ENCODE measurements at places on chromosomes 1 and 21. TPM values are rescaled to one million over a fixed set of nuclear protein-coding genes. Genes with fewer than 3 reads are reported as not detected.

GRCh38 chr1:94061513-94062443, 59.2 kb downstream of the ABCA4 start:
- peak; percentile 75 for DNase-seq

Gene CA6
- total RNA-seq = not detected

- no peak for DNase-seq
Observed at GRCh38 chr1:197987294-197987693, 70.1 kb downstream of the LHX9 start.

DNA sequence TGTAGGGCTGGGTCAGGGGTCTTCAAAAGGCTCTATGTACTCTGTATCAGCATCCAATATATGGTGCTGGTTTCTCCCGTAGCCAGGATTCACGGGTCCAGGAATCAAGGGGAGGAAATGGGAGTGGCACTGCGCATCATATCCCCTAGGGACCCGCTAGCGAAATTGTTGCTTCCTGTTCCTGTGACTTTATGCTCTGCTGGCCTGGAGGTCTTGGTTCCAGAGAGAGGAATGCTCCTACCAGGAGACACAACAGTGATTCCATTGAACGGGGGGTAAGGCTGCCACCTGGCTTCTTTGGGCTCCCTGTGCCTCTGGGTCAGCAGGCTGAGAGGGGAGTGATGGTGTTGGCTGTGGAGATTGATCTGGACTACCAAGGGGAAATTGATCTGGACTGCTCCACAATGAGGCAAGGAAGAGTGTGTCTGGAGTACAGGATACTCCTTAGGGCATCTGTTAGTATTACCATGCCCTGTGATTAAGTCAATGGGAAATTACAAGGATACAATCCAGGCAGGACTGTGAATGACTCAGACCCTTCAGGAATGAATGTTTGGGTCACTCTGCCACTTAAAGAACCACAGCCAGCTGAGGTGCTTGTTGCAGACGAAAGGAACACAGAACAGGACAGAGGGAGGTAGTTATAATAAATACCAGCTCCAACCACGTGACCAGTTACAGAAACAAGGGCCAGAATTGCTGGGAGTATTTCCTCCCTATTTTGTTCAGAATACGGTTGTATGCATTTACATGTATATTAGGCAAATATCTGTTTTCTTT, 10.2 kb downstream of the SPSB1 start:
- peak; percentile 92 for DNase-seq

Gene LRRC71
- not detected for total RNA-seq

GRCh38 chr1:20665726-20666125, 4.6 kb upstream of the DDOST start:
- no peak for DNase-seq

Gene ADCY10
- not detected for total RNA-seq

DNA sequence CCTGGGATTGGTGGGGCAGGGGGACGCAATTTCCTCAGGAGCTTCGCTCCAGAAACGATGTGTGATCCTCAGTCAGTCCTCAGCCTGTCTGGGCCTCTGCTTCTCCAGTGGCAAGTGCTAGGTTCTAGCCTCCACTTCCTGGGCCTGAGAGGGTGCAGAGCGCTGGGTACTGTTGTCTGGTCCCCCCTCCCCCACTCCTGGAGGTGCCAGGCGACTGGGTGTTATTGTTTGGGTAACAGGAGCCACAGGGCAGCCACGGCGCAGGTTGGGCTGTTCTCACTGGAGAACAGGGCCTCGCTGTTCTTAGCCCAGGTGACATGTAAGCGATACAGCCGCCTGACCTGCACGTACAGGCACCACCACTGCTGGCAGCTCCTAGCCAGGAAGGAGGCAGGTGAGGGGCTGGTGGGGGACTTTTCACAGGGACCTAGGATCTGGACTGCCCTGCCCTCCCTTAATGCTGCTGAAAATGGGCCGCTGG, 2.1 kb downstream of the RPS6KA1 start:
- DNase-seq = no peak

Gene LCE1D
- total RNA-seq = not detected

DNA sequence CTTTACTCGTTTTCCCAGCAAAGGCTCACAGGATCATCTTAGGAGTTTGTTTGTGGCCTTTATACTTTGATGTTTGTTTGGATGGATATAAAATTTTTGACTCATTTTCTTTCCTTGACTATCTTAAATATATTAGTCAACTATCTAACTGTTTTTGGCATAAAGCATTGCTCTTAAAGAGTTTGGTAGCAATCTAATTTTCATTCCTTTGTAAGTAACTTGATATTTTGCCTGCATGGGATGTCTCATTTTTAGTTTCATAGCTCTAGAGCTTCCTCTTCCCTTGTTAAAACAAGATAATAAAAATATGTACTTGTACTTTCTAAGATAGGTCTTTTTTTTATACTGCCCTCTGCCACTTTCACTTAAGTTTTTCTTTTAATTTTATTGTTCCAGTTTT, 161.9 kb downstream of the MAGI3 start:
- no peak for DNase-seq

Gene C2CD2
- 19.7 TPM for total RNA-seq

DNA sequence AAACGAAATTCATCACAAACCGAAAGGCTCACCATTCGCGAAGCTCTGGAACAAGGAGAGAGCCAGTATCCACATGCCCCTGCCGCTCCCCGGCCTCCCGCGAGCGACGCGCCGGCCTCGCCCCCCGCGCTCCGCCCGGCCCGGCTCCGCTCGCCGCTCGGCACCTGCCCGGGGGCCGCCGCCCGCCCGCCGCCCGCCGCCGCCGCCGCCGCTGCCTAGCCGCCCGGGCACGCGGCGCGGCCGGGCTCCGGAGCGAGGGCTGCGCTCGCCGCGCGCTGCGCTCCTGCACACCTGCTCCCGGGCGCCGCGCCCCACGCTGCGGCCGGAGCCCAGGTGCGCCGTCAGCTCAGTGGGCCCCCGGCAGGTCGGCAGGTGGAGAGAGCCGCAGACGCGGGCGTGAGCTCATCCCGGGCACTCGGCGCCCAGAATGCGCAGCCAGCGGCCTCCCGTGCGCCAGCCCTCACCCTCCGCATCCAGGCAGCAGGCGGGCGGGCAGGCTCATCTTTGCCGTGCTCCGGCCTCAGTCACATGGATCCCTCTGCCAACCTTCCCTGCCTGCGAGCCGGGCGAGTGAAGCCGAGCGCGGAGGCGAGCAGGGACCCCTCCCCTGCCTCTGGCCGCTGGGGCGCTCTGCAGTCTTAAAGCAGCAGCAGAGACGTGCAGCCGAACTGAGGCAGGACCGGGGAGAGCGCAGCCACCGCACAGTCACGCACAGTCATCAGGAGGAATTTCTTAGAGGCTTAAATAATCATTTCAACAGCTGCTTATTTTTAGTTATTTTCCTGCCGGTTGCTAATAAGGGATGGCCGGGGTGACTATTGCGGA, at the start of gene DSCAM:
Gene DSCAM, minus strand, starts transcription at position 572 of the 825 bp plus-strand sequence. Its CDS starts 497 bp downstream, at position 75.
- no peak for DNase-seq

Gene PPM1J
- total RNA-seq = 0.53 TPM

Gene RAB25
- not detected for total RNA-seq

- peak; percentile 33 for DNase-seq
Observed at GRCh38 chr1:246317332-246318035, 189.6 kb downstream of the SMYD3 start.

DNA sequence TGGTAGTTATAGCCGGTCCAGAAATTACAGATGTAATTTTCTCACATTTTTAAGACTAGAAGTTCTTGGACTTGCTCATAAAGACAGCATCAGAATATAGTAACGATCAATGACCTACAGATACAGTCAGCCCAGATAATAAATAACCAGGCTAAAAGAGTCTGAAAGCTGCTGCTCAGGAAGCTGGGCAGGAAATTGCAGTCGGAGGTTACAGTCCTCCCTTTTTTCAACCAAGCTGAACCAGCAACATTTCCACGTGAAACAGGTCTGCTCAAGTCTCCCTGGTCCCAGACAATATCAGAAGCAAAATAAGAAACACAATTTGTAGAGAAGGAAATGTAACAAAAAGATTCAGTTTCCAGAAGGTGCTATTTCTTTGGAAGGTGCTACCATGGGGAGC, 457.4 kb downstream of the SIPA1L2 start:
- no peak for DNase-seq

GRCh38 chr1:169670836-169671235, 40.6 kb downstream of the SELL start:
- DNase-seq = no peak

Gene MFAP2
- total RNA-seq = 0.41 TPM

DNA sequence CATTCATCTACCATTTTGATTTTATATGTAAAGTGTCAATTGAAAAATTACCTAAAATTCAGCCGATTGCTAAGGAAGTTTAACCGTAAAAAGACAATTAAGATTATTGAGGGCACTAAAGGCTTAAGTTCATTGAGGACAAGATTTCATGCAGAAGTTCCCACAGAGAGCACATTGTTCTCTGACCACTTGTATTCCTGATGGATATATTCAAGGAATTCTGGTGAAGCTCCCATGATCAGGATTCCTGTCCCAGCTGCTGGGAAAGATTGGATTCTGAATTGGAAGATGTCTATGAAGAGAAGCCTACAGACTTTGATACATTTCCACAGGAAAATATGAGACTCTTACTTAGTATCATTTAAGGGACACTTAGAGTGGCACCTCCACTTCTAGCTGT, 209.2 kb upstream of the KCTD3 start:
- DNase-seq = no peak

Gene ATP6V1G3
- 12.7 TPM for total RNA-seq

Gene DMRTA2
- 1.8 TPM for total RNA-seq

Gene NECTIN4
- 2.2 TPM for total RNA-seq

DNA sequence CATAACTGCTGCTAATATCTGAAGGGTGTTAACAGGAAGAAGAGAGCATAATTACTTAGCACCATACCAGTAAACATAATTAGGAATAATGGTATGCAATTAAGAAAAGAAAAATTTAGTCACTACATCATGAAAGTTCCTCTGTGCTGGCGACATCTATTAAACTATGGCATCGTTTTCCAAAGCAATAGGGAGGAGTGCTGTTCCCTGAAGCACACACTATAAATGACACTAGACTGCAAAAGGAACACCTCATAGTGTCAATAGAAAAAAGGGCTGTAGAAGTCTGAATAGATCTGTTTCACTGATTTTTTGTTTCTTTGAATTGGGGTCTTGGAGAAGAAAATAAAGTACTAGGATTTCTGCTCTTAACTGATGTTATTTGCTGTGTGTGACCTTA, 773.6 kb upstream of the B3GALT2 start:
- DNase-seq = no peak

- DNase-seq = no peak
Observed at GRCh38 chr1:5239911-5240310, 585.5 kb downstream of the AJAP1 start.

Gene RASAL2
- 23.8 TPM for total RNA-seq

DNA sequence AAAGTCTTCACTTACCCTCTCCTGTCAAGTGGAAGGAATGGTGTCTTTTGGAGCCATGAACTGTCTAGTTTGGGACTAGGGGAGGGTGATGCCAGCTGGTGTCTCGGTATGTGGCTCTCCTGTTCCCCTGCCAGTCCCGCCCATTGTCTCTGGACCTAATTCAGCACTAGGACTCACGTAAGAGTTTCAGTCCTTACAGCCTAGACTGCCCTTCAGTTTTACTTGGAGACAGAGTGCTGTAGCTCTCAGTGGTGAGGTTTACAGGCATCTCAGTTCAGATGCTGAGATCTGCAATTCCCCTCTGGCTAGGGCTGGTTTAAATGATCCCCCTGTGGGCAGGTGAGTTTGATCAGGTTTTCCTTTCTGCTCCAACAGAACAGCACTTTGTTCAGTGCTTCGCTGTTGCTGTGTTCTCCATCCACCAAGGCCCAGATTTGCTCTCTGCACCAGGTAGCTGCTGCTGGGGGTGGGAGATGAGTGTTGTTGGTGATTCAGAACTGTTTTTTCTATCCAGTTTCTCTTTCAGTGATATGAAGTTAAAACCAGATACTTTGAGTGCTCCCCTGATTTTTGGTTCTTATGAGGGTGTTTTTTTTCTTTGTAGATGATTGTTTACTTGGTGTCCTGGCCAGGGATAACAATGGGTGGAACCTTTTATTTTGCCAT, 198.3 kb upstream of the RNPC3 start:
- no peak for DNase-seq

GRCh38 chr21:41769111-41769510, 2.3 kb upstream of the RIPK4 start:
- DNase-seq = peak; percentile 35

GRCh38 chr21:41231060-41231459, 63.1 kb downstream of the BACE2 start:
- DNase-seq = no peak

Gene RAB42
- total RNA-seq = not detected

DNA sequence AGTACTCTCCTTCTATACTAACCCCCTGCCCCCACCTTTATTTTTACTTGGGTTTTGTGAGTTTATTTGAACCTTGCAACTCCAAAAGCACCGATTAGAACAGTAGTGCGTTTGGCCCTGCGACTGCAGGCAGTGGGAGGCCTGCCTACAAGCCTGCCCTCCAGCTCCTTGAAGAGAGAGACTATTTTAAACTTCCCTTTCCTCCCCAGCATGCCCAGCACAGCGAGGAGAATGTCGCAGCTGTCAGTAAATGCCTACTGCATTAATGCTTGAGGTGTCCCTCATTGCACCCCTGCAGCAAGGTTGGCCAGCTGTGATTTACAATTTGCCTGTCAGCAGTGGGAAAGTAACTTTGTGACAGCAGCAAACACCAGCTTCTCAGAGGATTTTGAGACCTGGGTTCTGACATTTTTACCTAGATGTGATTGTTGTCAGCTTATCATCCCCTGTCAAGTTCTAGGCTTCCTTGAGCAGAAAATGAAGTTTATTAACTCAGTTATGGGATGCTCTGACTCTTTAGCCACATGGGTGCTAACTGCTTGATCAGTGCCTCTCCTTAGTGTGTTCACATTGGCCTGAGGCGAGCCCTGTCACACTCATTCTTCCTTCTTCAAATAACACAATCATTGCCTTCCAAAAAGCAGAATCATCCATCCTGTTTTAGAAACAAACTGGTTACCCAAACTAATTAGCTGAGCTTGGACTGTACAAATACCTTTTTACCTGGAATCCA, 170.6 kb downstream of the PDE4B start:
- DNase-seq = no peak

Gene TMEM81
- 1.3 TPM for total RNA-seq

GRCh38 chr1:227134686-227135314, 183.5 kb downstream of the CDC42BPA start:
- DNase-seq = no peak

Gene FCRLA
- 0.43 TPM for total RNA-seq

DNA sequence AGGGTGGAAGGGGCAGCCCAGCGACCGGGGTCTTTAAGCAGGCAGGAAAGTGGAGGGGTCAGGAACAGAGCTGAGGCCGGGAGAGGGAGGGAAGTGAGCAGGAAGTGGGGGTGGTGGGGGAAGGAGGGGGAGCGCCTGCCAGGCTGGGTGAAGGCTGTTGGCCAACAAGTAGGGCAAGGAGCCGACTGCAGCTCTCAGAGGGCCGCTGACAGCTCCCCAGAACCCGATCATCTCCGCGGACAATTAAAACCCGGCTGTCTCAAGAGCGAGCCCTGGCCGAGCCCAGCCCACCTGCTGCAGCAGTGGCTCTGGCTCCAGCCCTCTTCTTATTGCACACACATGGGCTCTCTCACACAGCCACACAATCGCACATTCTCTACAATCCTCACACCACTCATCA, 51.6 kb downstream of the GRIK3 start:
- DNase-seq = no peak

Gene SMYD3
- 31.7 TPM for total RNA-seq

Data from A172 (cell line).